ENCODE measurements at places on chromosomes 7 and 10. TPM values are rescaled to one million over a fixed set of nuclear protein-coding genes. Genes with fewer than 3 reads are reported as not detected.

C1GALT1 gene
- 17.9 TPM for total RNA-seq

SORCS3 gene
- 1.7 TPM for total RNA-seq

AMZ1 gene
- 2.7 TPM for total RNA-seq

DNA sequence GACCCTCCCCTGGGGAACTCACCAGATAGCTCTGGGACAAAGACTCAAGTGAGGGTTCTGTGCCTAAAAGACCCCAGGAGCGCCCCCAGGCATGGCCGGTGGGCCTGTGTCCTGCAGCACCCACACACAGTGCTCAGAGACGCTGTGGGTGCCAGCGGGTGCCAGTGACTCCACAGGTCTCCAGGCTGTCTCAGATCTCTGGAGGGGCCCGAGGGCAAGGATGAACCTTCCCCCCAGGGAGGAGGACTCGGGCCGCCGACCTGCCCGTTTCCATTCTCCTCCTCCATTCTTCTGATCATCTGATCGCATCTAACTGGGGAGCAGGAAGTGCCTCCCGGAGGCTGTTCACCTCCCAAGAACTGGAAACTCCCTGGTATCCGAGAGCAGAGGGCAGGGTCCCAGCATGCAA lies 980 bp downstream of the ADAM8 start:
- no peaks in the 10 kb centered on the region for H3K36me3 ChIP-seq
- H3K27ac ChIP-seq: no peak overlapping the region
- no peak for DNase-seq
- H3K4me3 ChIP-seq: no peak overlapping the region
- no peaks in the 10 kb centered on the region for H3K27me3 ChIP-seq

GRCh38 chr10:73097305-73097670 lies 622 bp upstream of the P4HA1 start:
- no peaks in the 10 kb centered on the region for H3K36me3 ChIP-seq
- peak overlapping the region; percentile 97 for H3K4me3 ChIP-seq
- H3K27ac ChIP-seq: peak overlapping the region; percentile 99
- DNase-seq: no peak
- H3K4me1 ChIP-seq: peaks cover 9% of the 10 kb centered on the region

- H3K4me1 ChIP-seq: no peaks in the 10 kb centered on the region
- no peak for DNase-seq
- H3K36me3 ChIP-seq: no peaks in the 10 kb centered on the region
- no peaks in the 10 kb centered on the region for H3K27me3 ChIP-seq
- no peak overlapping the region for H3K4me3 ChIP-seq
- no peak overlapping the region for H3K27ac ChIP-seq
These were observed 78.8 kb upstream of the GSDME start for GRCh38 chr7:24836084-24836483.

DNA sequence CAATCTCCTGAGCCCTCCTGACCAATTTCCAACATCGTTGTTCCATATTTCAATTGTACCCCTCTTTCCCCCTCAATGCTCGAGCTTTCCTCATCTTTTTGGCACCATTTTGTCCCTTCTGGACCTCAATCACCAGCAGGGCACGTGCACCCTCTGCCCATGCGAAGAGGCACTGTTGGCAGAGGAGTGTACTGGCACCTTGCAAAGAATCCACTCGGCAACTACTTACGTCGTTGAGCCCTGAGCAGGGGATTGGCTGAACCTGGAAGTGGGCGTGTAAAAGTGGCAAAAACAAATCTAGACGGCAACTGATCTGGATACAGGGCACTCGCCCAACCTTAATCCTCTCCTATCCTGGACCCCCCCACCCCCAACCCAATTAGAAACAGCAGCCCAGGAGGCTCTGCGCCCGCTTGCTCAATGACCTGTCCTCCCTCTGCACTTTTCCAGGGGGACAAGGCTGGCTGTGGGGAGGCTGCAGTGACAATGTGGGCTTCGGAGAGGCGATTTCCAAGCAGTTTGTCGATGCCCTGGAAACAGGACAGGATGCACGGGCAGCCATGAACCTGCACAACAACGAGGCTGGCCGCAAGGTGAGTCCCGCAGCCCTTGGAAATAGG lies 18.8 kb downstream of the WNT8B start:
- H3K4me3 ChIP-seq: peak overlapping the region; percentile 36
- peak; percentile 92 for DNase-seq
- H3K27ac ChIP-seq: no peak overlapping the region
- no peaks in the 10 kb centered on the region for H3K27me3 ChIP-seq

GRCh38 chr7:23394488-23395171 lies 75.7 kb downstream of the IGF2BP3 start:
- no peaks in the 10 kb centered on the region for H3K27me3 ChIP-seq
- H3K4me1 ChIP-seq: no peaks in the 10 kb centered on the region
- no peak overlapping the region for H3K27ac ChIP-seq
- DNase-seq: no peak
- no peaks in the 10 kb centered on the region for H3K36me3 ChIP-seq

GRCh38 chr10:1292611-1293031 lies 236.4 kb downstream of the WDR37 start:
- H3K4me1 ChIP-seq: peaks cover 5% of the 10 kb centered on the region
- H3K27me3 ChIP-seq: no peaks in the 10 kb centered on the region
- H3K4me3 ChIP-seq: no peak overlapping the region

GRCh38 chr7:135782377-135782776 lies 33.8 kb upstream of the FAM180A start:
- no peaks in the 10 kb centered on the region for H3K4me1 ChIP-seq
- H3K27ac ChIP-seq: no peak overlapping the region
- no peaks in the 10 kb centered on the region for H3K36me3 ChIP-seq
- H3K4me3 ChIP-seq: no peak overlapping the region
- H3K27me3 ChIP-seq: no peaks in the 10 kb centered on the region
- no peak for DNase-seq

Data from testis (tissue), 5 donors.